ENCODE measurements at places on chromosomes 12 and 14.

GRCh38 chr14:92770484-92770883, 22.1 kb upstream of the LGMN start:
- DNase-seq = no peak

- DNase-seq = no peak
These were observed 4.5 kb downstream of the RPH3A start for GRCh38 chr12:112796067-112796466.

- DNase-seq = peak; percentile 82
These were observed 12.4 kb downstream of the FAM181A start for GRCh38 chr14:93939304-93940229.

DNA sequence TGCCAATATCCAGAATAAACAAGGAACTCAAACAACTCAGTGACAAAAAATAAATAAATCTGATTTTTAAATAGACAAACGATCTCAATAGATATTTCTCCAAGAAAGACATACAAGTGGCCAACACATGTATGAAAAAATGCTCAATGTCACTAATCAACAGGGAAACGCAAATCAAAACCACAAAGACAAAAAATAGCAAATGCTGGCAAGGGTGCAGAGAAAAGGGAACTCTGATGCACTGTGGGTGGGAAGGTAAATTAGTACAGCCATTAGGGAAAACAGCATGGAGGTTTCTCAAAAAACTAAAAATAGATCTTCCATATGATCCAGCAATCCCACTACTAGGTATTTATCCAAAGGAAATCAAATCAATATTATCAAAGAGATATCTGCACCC, 3.5 kb upstream of the EIF5 start:
- DNase-seq = no peak

DNA sequence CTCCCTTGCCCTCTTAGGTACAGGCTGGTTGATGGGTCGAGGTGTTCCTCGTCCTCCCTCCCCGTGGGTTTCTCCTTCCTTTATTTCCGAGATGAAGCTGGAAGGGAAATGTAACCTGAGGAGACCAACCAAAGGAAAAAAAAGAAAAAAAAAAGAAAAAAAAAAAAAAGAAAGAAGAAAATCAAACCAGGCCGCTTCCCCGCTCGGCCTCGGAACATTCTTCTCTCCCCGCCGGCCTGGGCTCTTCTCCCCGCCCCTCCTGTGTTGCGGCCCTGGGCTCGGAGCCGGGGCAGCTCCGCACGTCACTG, 1.6 kb upstream of the NFATC4 start:
- no peak for DNase-seq

DNA sequence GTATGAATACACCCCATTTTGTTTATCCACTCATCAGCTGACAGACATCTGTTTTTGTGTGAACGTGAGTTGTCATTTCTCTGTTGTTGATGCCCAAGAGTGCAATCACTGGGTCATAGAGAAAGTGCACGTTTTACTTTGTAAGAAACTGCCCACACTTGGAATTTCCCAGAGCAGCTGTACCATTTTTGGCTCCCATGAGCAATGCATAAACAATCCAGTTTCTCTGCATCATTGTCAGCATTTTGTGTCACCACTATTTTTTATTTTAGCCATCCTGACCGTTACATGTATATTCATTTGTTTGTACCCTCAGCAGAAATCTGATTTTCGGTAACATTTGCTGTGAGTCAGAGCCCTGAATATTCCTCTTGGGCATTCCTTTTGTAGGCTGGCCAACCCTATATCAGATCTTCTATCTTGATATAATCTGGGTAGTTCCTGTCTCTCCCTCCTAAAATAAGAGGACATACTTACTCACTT, 62.7 kb downstream of the RBM19 start:
- no peak for DNase-seq

DNA sequence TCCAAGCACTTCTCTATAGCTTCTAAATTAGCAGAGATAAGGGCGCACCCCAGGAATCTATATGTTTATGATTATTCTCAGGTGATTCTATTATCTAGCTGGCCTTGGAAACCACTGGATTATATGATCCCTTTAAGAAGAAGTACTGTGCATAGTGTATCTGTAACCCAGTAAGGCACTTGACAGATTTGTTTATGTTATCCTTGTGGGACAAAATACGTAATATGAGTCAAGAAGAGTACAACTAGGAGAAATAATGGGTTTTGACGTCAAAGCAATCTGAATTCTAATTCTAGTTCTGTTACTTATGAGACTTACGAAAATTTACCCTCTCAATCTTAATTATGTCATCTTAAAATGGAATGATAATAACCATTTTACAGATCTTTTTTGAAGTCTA, 259.6 kb upstream of the NAV3 start:
- DNase-seq = no peak

- no peak for DNase-seq
These were observed 25.4 kb downstream of the AP5M1 start for GRCh38 chr14:57293866-57294837.

DNA sequence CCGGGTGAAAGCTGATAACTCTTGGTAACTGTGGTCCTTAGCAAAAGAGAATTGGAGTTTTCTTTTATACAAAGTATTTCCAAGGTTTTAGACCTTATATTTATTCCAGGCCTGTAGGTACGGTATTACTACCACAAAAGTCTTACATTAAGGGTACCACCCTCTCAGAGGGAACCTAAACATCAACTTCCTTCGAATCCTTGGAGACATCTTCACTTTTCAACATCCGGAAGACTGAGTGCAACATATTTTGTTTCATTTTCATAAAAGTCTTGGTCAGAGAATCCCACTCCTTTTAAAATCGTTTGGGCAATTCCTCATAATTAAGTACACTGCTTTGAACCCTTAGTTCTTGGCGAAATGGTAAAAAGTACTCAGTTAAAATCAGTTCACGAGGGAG, 1.2 kb downstream of the CNOT2 start:
- DNase-seq = no peak

GRCh38 chr12:50725011-50725942, 38.6 kb upstream of the ATF1 start:
- no peak for DNase-seq

DNA sequence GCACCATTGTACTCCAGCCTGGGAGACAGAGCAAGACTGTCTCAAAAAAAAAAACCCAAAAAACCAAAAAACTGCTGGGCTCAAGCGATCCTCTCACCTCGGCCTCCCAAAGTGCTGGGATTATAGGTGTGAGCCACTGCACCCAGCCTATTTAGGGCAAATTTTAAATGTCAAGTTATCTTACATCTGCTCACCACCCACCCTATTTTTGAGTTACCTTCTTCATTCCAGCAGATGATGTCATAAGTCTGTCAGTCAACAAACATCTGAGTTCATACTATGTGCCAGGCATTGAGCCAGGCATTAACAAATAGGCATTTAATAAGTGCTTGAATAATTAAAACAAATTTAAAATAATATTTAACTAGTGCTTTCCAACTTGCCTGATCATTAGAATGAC, 21.5 kb downstream of the BATF start:
- no peak for DNase-seq

DNA sequence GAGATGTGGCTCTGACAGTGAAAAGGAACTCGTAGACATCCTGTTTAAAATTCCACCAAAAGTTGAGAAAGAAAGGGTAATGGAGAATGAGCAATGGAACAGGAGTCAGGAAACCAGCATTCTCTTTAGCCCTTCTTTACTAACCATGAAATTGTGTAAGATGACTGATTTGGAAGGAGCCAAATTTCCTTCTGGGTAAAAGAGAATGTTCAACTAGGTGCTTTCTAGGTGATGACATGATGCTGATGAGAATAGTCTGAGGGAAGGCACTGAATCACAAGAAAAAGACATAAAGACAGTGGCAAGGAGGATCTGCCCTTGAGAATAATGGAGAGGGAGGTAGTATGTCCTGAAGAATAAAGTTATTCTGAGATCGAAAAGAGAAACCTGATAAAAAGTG, 2.2 kb downstream of the TSHR start:
- no peak for DNase-seq

DNA sequence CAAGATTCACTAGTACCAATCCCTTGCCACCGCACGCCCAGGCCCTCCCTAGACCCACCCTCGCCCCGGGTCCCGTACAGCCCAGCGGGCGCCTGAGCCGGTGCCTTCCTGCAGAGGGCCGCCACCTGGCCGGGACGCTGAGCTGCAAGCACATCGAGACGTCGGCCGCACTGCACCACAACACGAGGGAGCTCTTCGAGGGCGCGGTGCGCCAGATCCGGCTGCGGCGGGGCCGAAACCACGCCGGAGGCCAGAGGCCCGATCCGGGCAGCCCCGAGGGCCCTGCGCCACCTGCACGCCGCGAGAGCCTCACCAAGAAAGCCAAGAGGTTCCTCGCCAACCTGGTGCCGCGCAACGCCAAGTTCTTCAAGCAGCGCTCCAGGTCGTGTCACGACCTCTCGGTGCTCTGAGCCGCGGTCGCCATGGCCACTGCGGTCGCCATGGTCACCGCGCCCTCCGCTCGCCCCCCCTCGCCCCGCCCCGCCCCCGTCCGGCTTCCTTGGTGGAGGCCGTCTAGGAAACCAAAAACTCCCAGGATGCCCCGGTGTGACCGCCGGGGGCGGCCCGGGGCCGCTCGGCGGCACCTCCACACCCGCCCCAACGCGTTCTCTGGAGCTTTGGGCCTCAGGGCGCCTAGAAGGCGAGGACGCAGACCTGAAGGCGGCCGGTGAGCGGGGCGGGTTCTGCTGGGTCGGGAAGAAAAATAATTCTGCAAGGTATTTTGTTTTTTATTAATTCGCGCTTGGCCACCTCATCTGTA, 3.7 kb downstream of the REM2 start:
- DNase-seq = peak; percentile 48

DNA sequence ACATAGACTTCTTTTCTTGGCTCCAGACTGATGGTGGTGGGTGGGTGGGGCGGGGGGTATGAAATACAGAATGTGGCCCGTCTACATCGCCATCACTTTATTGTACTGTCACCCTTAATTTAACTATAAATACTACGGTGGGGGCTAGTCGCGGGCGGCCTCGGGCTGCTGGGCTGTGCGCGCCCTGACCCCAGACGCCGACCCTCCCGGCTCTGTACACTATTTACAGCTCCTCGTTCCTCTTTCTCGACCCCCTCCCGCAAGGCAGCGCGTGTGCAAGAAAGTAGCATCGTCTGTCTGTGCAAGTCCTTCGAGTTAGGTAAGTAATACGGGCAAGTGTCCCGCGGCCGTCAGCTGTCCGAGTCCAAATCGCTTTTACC, 1.8 kb downstream of the GSC start:
- DNase-seq = no peak

- no peak for DNase-seq
These were observed 29.3 kb downstream of the GRIN2B start for GRCh38 chr12:13952096-13952495.

- DNase-seq = peak; percentile 8
These were observed 42.2 kb upstream of the MANSC4 start for GRCh38 chr12:27822076-27822712.

DNA sequence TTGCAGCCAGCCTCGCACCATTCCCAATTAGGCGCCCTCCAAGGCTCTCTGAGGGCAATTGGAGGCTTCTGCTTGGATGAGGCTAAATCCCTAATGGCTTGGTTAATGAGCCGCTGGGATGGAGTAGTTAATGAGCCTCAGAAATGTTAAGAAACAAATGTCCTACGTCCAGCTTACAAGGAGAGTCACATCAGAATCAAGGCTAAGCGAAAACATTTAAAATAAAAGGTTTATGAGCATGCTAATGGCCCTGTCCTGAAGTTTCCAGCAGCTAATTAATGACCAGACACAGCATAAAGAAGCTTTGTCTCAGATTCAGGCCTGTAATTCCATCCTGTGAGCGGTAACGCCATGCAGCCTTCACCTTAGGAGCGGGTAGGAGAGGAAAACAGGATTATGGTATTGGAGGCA, 200.7 kb upstream of the BCL2L14 start:
- no peak for DNase-seq

DNA sequence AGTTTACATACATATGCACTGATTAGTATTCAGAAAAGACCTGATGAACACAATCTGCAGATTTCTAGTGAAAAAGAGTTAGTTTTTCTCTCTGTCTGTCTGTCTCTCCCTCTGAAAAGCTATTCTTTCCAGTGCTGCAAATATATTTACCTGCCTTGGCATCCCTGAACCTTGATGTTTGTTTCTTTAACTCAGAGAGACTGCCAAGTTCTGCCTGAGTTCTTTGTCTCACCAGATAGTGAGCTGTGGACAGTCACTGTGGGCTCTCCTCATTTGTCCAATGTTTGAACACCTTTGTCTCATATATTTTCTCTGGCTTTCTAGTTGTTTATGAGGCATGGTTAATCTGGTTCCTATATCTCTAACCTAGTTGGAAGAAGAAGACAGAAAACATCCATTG, 250.4 kb downstream of the SOX5 start:
- DNase-seq = no peak

DNA sequence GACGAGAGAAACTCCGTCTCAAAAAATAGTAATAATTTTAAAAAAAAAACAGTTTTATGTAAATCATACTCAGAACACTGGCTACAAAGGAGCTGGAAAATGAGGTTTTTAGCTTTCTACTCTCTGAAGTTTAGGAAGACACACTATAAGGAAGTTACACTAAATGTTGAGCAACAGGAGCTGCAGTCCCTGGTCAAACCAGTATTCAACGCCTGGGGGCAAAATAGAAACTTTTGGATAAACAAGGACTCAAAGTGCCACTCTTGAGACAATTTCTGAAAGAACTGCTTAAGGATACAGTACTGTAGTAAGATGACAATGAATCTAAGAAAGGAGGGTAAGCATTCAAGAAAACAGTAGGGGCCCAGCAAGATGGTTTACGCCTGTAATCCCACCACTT, 29.3 kb downstream of the ACTR6 start:
- no peak for DNase-seq

- no peak for DNase-seq
These were observed 421 bp upstream of the ACADS start for GRCh38 chr12:120725151-120725658.

DNA sequence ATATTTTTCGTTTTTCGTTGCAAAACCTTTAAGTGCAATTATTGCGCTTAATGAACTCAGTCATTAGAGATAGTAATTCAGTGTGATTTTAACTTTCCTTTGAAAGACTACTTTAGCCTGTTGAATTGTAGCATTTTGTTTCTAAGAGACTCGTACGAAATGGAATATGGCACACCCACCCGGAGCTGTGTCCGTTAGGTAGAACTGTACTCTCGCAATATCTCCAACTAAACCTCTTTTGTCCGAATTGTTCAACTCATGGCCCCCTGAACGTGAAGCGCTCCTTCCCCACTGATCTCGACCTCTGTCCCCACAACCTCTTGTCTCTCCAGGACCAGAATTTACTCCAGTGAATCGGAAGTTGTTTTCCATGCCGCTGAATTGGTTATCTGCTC, 800 bp downstream of the PCNX4 start:
- no peak for DNase-seq

Data from activated CD8-positive, alpha-beta memory T cell treated with anti-CD3 and anti-CD28 coated beads for 4 hours (primary cell).